Glomerular endothelial cell (primary cell): ENCODE measurements at places on chromosomes 4 and X. TPM values are rescaled to one million over a fixed set of nuclear protein-coding genes. Genes with fewer than 3 reads are reported as not detected.
A peak's percentile ranks its signal among the peaks of the same experiment; 100 is the strongest.

GRCh38 chr4:143046454-143046853 is 138.3 kb upstream of the USP38 start:
- no peak for DNase-seq

GRCh38 chrX:63471004-63471403 is 119.9 kb upstream of the SPIN4 start:
- DNase-seq, result no peak

DNA sequence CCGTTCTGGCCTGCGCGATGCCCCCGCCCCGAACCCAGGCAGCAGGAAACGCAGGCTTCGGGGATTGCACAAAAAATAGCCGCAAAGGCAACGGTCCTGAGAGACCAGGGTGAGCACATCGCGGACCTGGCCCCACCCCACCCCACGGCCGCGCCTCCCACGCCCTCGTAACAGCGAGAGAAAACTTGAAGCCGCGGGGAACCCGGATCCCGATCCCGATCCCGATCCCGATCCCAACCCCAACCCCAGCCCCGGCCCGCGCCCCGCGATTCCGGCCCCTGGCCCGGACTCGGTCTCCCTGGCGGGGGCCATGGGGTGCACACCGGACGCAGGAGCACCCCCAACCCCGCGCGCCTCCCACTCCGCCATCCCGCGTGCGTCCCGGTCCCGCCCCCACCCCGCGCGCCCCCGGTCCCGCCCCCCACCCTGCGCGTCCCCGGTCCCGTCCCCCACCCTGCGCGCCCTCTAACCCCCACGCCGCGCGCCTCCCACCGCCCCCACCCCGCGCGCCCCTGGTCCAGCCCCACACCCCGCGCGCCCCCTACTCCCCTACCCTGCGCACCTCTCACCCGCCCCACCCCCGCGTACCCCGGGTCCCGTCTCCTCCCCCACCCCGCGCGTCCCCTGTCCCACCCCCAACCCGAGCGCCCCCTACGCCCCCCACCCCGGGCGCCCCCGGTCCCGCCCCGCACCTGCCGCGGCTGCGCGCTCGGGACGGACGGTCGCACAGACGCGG is 29.0 kb downstream of the NOP14 start:
- no peak for DNase-seq

DNA sequence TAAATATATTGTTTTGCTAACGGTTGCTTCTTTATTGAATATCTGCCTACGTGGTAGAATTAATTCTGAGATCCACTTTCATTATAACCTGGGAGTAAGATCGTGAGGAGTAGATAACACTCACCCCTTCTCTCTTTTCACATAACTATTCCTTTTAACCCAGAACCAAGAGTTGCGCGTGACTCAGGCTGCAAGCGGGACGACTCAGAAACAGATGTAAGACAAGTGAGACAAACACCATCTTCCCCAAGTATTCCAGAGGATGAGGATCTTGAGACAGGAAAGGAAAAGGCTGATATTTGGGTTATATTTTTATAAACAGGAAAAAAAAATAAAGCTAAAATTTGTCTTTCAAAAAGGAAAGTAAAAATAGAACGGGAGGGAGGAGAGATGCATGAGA is 318.8 kb upstream of the NOCT start:
- DNase-seq, result no peak

Gene PFKFB1
- not detected in 2 replicates for total RNA-seq

Gene RNF113A
- total RNA-seq, result 14.2 and 17.3 TPM in 2 replicates

Gene KLF8
- total RNA-seq, result 0.34 and 0.99 TPM in 2 replicates

DNA sequence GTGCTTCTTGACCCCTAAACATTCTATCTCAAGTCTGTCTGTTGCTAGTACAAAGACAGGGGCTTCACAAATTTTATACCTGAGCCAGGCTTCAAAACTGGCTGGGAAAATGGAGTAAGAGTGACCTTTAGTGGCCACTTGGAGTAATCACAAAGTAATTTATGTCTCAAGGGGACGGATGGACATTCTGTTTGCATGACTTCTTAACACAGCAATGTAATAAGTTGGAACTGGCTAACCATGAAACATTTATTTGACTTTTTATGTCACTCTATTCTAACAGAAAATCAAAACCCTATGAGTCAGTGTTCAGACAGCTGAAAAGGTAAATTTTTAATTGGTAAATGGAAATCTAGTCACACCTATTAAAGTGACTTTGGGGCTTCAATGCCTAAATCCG is 600.6 kb downstream of the ANKRD50 start:
- DNase-seq, result peak; percentile 78

Gene P2RY8
- 0.05 and 0.23 TPM in 2 replicates for total RNA-seq

DNA sequence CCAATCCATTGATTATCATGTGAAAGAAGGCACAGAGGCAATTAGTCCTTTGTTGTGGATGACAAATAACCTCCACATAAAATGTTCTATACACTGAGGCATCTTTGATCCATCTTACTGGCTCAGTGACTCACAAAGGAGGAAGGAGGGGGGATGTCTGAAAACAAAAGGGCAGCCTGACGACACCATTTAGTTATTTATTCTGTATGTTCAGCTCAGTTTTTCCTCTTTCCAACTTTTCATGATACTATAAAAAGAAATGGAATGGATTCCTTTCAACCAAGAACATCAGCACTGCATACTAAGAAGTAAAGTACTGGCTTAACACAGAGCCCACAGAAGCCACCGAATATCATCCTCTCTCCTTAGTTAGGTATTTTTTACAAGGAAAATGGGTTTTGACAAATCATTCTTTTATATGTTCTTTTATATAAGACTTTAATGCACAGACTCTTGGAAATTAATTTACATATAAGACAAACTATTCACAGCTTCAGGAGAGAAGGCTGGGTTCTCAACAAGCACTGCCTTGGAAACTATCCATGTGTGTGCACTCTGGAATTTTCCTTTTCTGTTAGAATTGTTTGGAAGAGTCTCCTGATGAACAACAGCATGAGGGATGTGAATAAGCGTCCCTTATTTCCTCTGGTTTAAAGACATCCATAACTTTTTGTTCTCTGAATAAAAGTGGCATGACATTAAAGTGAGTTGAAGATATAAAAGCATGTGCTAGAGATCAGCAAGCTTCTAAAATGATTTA is 135.6 kb downstream of the TSPAN5 start:
- DNase-seq, result peak; percentile 37

DNA sequence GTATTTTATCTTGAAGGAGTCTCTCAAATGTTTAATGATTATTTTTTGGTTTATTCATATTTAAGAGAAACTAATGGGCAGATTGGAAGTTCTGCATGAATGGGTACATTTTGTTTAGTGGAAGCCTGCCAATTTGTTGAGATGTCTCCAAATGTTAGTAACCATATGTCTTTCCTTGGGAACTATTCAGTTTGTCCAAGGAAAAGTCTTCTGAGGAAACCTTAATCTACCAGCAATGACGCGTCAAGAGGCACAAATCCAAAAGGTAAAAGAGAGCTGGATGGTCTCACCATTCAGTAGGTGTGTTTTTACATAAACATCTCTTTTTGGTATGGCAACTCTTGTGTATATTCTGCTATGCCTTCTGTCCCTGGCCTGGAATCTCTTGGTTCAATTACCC is 37.4 kb upstream of the NDST3 start:
- no peak for DNase-seq

DNA sequence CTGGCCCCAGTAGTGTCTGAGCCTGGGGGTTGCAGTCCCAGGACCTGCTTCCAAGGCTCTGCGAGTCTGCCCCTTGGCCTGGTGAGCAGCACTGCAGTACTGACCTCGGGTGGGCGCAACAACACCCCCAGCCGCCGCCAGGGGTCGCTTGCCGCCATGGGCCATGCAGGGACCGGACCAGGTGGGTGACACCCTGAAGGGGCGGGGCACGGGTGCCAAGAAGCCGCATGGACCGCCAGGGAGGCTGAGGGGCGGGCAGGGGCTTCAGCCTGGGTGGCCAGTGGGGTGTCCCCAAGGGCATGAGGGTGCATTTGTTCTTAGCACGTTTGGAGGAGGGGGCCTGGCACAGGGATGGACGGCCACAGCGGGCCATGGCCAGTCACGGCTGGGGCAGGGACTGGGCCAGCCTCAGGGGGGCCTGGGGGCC is 25.0 kb downstream of the TACC3 start:
- DNase-seq, result no peak

- no peak for DNase-seq
Observed at GRCh38 chr4:156685308-156685707, 286.3 kb downstream of the PDGFC start.

Gene NOA1
- 23.1 and 25.4 TPM in 2 replicates for total RNA-seq

GRCh38 chr4:29717287-29718057 is 1002.7 kb upstream of the PCDH7 start:
- no peak for DNase-seq

Gene CDKL2
- 2.1 and 2.8 TPM in 2 replicates for total RNA-seq

Gene CENPVL1
- total RNA-seq, result not detected in 2 replicates

Gene EGFL6
- not detected in 2 replicates for total RNA-seq

- DNase-seq, result no peak
Observed at GRCh38 chrX:46254641-46255040, 290.6 kb downstream of the ZNF674 start.

Gene LRRC66
- 0.10 and 0.58 TPM in 2 replicates for total RNA-seq

Gene RHOH
- 0.82 TPM in 1 of 2 replicates, not detected in the other for total RNA-seq

Gene TLR2
- total RNA-seq, result 5.8 and 8.8 TPM in 2 replicates

- DNase-seq, result no peak
Observed at GRCh38 chrX:136080766-136081165, 66.6 kb upstream of the FHL1 start.

Gene UFSP2
- 17.2 and 31.0 TPM in 2 replicates for total RNA-seq

Gene ADGRG2
- not detected in 2 replicates for total RNA-seq

Gene RXFP1
- not detected in 2 replicates for total RNA-seq

- no peak for DNase-seq
Observed at GRCh38 chrX:46573331-46573891, at the start of gene CHST7. Gene CHST7 (plus strand): TSS chrX:46573765. CDS start chrX:46573932, 167 bp downstream.

DNA sequence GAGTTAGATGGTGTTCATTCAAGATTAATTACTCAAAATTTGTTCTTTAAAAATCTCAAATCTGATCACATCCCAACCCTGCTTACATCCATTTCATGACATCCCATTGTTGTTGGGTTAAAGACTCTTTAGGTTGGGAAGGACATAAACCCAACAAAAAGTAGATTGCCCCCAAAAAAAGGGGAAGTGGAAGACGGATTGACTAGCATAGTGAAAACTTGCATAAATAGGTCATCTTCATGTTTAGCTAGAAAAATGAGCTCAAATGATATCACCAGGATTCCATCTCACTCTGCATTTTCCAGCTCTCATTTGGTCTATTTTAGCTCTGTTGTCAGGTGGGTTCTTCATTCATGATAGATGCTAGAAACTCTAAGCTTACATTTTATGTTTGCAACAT is 18.5 kb upstream of the TET2 start:
- DNase-seq, result no peak

GRCh38 chr4:95267081-95267480 is 281.7 kb downstream of the UNC5C start:
- DNase-seq, result no peak

GRCh38 chr4:125481334-125482045 is 166.7 kb downstream of the FAT4 start:
- no peak for DNase-seq

Gene NUP62CL
- total RNA-seq, result 3.4 TPM in 1 of 2 replicates, not detected in the other

Gene CDX4
- not detected in 2 replicates for total RNA-seq

DNA sequence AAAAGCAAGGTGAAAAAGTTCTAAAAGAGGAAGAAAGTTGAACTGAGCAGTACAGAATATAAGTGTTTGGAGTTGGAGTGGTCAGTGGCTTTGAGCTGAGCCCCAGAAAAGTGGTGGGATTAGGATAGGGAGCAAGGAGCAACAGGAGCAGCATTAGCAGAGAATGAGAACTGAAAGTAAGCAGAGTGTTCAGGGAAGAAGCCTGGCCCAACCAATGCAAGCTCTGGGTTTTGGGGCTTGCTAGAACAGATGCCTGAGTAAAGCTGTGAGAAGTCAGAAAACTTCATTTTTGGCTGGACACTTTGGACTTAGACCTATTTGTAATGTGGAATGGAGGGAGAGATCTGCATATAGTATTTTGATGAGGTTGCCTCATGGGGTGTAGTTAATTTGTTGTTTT is 17.8 kb downstream of the JADE1 start:
- no peak for DNase-seq

GRCh38 chr4:40412388-40412787 is 77.3 kb downstream of the CHRNA9 start:
- no peak for DNase-seq

Gene PPARGC1A
- total RNA-seq, result 0.15 and 1.8 TPM in 2 replicates

DNA sequence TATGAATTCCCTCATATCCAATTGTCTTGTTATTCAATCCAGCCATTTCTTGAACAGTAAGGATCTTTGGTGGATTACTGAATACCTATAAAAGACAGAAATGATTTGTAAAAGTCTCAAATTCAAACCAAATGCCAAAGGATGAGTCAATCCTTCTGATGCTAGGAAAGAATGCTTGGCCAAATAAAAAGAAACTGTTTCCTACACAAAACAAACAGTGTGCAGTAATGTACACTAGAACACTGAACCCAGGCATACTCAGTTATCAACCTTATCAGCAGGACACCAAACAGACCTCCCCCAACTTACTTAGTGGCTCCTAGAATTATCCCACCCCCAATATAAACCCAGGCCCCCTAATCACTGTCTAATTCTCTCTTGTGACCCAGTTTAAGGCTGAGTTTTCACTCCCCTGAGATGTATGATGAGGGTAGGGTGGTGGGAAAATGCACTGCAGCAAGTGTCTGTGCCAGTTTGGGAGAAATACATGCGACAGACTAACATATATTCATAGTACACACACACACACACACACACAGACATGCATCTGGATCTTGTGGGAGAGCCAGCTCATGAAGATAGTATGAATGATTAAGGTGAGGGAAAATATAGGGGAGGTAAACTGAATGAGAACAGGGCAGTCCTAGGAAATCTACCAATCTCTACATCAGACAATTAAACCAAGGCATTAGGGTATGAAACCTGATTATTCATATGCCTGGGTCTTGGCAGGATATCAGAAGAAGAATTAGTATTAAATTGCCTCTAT is 35.0 kb downstream of the CLDN2 start:
- DNase-seq, result no peak

Gene F11
- not detected in 2 replicates for total RNA-seq
